Left renal pelvis (tissue), 4 donors: ENCODE measurements at places on chromosomes 5 and 9. TPM values are rescaled to one million over a fixed set of nuclear protein-coding genes. Genes with fewer than 3 reads are reported as not detected.

GRCh38 chr5:139474890-139475791 is 4.3 kb downstream of the SMIM33 start:
- DNase-seq, result no peak

DNA sequence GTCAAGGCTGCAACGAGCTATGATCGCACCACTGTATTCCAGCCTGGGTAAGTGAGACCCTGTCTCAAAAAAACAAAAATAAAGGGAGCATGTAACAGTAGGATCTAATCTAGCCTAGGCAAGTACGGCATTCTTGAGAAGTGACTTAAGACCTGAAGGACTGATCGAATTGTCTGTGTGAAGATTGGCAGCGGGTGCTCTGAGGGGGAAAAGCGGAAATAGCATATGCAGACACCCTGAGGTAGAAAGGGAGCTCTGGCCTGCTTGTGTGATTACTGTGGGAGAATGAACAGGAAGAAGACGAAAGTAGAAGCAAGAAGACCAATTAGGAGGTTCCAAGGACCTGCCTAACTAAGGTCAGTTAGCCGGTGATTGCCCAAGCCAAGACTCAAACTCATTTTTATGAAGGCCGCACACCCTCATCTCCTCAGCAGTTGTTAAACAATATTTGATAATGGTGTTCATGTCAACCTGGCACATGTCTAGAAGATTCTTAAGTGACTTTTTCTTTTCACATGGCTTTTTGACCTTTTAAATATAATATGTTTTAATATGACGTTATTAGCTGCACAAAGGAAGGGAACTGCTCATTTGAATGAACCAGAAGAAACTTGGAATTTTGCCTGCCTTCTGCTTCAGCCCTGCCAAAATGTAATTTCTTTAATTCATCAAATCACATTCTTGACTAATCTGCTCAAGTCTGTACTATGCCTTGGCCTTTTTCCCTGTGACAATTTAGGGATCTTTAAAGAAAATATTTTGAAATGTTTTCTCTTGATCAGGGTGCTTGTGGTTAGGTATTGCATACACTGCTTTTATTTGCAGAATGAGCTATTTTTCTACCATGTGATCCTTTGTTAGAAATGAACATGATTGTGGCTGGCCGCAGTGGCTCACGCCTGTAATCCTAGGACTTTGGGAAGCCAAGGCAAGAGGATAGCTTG is 289.2 kb upstream of the DMRT1 start:
- DNase-seq, result no peak

DNA sequence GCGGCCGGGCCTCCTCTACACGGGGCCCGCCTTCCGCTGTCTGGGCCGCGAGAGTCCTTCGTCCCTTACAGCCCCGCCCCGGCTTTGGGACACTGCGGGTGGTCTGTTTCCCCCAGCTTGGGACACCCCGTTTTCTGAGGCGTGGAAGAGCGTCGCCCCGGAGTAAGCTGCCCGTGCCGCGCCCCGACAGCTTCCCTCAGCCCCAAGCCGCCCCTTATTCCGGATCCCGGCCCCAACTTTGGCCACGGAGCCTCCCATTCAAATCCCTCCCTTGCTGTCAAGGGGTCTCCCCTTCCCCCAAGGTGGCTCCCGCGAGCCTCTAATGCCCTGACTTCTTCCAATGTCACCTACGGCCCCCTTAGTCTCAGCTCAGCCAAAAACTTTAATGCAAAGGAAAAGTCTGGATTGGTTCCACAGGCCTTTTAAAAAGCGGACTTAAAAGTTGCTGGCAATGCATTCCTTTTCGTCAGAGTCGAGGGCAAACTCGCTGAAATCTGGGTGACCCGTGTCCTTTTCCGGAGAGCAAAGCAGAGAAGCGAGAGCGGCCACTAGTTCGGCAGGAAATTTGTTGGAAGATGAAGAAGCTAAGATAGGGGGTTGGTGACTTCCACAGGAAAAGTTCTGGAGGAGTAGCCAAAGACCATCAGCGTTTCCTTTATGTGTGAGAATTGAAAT is 19.8 kb downstream of the EXOSC2 start:
- no peak for DNase-seq

GRCh38 chr5:10630126-10630525 is 66.3 kb downstream of the ANKRD33B start:
- DNase-seq, result no peak

- DNase-seq, result no peak
Measured at GRCh38 chr9:131826053-131826452, 86.2 kb upstream of the RAPGEF1 start.

DNA sequence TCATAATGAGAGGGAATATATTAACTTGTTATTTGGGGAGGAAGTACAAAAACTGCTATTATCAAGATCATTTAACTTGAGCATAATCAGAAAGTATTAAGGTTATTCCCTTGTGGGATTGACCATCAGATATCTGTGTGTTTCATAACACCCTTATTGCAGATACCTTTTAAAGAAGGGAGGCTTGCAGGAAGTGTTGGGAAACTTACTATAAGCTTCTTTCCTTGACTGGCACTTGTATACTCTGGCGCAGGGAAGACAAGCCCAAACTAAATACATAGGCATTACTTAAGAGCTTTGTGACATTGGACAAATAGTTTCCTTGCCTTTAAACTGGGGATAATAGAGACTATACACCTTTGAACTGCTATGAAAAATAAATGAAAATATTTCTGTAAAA is 50.9 kb downstream of the PIK3R1 start:
- no peak for DNase-seq

GRCh38 chr5:75236322-75237316 is at the start of gene ANKRD31:
TSS of gene ANKRD31 (minus strand) at chr5:75236878. CDS start at chr5:75236686, 192 bp downstream.
- DNase-seq, result peak; percentile 71

DNA sequence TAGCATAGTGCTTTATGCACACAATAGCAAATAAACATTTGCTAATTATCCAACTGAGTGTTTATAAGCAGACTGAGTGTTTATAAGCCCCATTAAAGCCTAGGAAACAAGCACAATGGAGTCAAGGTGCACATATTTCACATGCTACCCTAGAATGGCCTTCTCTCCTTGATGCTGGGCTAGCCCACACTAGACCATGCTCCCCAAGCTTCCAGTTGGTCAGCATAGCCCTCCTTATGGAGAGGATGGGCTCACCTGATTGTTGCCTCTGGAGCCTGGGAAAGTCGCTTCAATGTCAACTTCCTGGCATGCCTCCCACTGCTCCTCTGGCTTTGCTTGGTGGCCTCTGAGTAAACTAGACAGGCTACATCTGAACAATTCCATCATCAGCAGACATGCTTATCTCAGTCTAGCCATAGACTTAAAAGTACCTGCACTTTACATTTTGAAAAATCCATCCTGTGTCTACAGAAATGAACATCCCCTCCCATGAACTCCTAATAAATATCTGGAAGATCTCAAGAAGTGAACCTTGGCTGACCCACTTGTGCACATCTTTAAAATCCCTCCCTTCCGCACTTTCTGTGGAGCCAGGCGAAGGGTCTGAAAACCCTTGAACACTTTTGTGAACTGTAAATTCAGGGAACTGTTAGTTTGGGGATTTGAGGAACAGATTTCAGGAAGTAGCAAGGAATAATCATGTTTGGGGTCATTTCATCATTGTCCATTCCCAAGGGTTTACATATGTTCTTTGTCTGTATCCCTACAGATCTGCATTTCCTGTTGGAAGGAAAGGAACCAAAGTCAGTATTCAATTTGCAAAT is 486.6 kb downstream of the ARHGEF28 start:
- DNase-seq, result no peak

DNA sequence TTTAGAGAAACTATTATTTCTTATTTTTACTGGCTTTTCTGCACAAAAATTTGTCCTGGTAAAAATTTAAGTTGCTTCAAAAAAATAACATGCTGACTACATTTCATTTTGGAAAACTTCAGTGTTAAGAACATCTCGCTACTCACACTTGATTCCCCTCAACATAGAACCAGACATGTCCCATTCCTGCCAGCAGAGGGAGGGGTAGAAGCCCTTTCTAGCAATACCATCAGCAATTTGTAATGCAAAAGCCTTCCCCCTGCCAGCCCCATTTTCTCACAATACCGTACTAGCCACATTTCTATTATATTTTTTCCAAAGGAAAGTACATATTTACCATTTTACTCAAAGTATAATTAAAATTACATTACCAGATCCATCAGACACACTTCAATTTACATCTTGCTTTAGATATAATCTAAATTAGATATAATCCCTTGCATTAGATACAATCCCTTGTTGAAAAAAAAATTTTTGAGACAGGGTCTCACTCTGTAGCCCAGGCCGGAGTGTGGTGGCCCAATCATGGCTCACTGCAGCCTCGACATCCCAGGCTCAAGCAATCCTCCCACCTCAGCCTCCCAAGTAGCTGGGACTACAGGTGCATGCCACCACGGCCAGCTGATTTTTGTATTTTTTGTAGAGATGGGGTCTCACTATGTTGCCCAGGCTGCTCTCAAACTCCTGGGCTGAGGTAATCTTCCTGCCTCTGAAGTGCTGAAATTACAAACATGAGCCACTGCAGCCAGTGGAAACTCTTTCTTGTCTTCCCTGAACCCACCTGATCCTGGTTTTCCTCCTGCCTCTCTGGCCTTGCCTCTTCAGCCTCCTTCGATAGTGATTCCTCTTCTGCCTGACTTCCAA is 39.6 kb upstream of the IDNK start:
- DNase-seq, result peak; percentile 33

DNA sequence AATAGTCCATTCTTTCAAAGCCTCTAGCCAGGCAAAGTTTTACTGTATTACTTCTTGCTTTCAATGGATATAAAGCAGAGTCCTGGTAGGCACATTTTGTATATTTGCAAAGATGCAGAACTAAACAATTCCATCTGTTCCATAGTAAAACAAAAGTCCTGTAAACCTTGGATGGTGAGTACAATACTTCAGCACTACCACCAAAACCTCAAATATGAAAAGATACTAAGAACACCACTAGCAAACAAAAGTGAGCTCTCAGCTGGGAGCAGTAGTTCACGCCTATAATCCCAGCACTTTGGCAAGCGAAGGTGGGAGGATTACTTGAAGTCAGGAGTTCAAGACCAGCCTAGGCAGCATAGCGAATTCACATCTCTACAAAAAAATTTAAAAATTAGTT is 195.0 kb downstream of the MSX2 start:
- DNase-seq, result no peak

DNA sequence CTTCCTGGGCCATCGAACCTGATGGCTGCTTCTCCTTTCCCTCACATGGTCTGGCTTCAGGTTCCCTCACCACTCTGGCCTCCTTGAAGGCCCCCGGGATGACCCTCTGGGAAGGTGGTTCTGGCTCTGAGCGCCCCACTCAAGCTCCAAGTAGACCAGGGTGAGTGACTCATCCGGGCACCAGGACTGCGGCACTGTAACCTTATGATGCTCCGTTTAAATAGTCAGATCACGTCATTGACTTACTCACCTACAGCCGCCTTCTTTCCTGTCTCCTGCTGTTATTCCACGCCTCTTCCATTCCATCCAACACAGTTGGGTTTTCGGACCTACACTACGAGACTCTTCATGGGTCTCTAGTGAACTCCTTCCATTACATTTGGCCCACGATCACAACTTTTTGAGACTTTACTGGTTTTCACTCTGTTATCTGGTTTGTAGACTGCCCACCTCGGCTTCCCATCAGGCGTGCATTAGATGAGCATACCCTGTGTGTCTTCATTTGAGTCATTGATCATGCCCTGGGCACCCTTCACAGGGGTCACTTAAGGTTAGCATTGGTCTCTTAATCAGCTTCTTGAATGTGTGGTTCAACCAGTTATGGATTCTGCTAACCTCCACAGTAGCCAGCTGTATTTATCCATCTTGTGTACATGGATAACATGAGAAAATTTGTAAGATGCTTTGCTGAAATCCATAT is 138.8 kb upstream of the LMX1B start:
- no peak for DNase-seq

- DNase-seq, result no peak
Measured at GRCh38 chr5:91341154-91341553, 42.0 kb downstream of the ARRDC3 start.

GRCh38 chr5:179266291-179267070 is 78.8 kb downstream of the ADAMTS2 start:
- no peak for DNase-seq

- DNase-seq, result no peak
Measured at GRCh38 chr9:103799959-103800358, 294.1 kb upstream of the SMC2 start.

DNA sequence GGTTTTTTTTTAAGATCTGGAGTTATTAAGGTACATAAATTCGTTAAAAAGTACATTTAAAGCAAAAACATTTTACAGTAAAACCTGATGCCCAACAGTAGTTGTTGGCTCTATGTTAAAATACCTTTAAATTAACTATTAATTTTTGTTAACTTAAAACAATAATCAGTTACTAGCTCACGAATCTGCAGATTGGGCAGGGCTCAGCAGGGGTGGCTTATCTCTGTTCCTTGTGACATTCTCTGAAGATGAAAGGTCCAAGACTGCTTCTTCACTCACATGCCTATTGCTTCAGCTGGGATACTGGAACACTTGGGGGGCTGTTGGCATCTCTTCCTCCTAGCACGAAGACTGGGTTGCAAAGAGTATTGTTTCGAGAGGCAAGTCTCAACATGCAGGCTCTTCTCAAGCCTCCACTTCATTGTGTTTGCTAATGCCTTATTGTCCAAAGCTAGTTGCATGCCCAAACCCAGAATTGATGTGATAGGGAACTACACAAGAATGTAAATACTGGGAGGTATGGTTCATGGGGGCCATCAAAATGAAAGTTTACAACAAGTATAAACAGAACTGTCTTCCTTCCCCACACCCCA is 46.6 kb downstream of the MAP3K1 start:
- DNase-seq, result no peak

- no peak for DNase-seq
Measured at GRCh38 chr5:81794226-81794625, 43.3 kb upstream of the SSBP2 start.

DNA sequence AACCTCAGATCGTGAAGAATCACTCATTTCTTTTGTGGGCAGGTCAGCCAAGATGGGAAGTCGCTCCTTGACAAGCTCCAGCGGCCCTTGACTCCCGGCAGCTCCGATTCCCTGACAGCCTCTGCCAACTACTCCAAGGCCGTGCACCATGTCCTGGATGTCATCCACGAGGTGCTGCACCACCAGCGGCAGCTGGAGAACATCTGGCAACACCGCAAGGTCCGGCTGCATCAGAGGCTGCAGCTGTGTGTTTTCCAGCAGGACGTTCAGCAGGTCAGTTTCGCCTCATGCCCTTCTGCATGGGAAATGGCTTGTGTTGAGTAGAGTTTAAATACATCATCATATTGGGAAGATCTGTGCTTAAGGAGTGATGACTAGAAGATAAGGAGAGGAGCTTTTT is 173.3 kb downstream of the TRIO start:
- DNase-seq, result no peak

GRCh38 chr5:56673171-56673570 is 142.2 kb upstream of the MAP3K1 start:
- DNase-seq, result no peak

PIP5KL1 gene
- 2.0 TPM for polyA plus RNA-seq

HBEGF gene
- polyA plus RNA-seq, result 8.9 TPM

ENTR1 gene
- 42.1 TPM for polyA plus RNA-seq

C1QTNF3 gene
- polyA plus RNA-seq, result 42.5 TPM

ZNF483 gene
- polyA plus RNA-seq, result 4.9 TPM

SLC45A2 gene
- 0.47 TPM for polyA plus RNA-seq

SYK gene
- 9.1 TPM for polyA plus RNA-seq

FAM221B gene
- polyA plus RNA-seq, result 0.35 TPM

PPP3R2 gene
- polyA plus RNA-seq, result 0.17 TPM

PCDHGA11 gene
- 4.3 TPM for polyA plus RNA-seq

TMEM232 gene
- 7.2 TPM for polyA plus RNA-seq
